Stimulated activated CD8-positive, alpha-beta memory T cell treated with anti-CD3 and anti-CD28 coated beads, Interleukin-2, amount 100 ng/mL, for 1 hour (primary cell): ENCODE measurements at places on chromosomes 1 and 21.

- DNase-seq = no peak
These were observed 6.2 kb upstream of the ERO1B start for GRCh38 chr1:236287757-236288619.

- no peak for DNase-seq
These were observed 46.0 kb downstream of the GRHL3 start for GRCh38 chr1:24364975-24365678.

- DNase-seq = no peak
These were observed 175.7 kb downstream of the VPS13D start for GRCh38 chr1:12405325-12406210.

GRCh38 chr21:14889080-14889810 lies 175.6 kb downstream of the NRIP1 start:
- DNase-seq = no peak

DNA sequence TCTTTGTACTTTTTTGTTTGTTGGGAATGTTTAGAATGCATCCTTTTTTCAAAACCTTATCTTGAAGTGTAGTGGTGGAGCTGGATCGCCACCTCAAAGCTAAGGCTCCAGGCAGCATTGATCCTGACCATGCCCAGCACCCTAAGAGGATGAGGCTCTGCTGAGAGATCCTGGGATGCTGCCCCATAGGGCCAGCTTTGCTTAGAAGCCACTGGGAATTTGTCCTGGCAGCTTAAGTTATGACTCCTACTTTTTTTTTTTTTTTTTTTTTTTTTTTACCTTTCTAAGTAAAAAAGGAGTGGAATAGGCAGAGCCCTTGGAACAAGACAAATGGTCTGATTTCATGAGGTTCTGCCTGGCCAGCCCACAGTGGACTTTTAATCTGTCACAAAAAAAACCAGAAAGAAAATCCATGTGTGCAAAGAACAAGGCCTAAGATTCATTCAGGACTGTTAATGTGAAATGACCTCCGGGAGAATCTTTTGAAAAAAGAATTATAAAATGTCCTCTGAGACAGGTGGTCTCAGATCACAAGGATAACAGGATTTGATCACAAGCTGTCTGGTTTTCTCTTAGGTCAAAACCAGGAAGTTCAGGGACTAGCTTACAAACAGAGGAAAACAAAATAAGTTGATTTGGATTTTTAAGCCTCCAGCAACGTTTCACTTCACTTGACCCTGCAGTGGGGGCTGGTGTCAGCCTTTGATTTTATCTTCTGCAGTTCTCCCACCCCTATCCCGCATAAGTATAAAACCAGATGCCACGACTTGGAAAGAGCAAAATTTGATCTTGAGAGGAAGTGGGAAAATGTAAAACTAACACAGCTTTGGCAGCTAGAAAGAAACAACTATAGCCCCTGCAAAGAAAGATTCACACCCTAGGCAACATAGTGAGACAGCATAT lies 25.9 kb upstream of the RAP1A start:
- no peak for DNase-seq

DNA sequence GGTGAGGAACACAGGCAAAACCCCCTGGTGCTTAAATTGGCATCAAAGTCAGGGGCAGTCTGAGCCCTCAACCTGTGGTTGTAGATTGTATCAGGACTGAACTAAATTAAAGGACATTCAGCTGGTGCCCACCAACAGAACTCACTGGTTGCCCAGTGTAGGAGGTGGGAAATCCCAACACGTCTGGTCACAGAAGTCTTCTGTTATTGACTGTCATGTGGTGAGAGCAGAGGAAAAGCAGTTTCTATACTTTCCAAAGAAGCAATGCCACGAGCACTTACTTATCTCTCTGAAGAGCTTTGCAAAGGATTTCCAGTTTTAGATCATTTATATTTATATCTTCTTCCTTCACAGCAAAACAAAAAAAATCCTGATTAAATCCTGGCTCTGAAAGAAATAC lies 15.0 kb upstream of the ACTA1 start:
- DNase-seq = no peak

DNA sequence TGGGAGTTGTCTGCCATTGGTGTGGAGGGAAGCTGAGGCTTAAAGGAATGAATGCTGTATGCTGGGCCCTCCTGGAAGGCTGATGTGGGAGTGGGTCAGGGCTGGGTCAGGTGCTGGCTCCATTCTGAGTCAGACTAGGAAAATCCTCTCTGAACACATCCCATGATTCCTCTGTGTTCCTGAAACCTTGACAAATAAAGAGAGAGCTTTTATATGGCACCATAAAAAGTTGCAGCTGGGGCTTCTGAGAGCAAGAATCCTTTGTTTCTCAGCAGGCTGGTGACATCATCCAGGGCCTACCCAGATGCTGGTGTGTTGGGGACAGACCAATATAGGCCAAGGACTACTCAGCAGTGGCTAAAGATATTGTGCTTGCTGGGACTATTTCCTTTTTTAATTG lies 27.8 kb upstream of the NFASC start:
- DNase-seq = no peak

GRCh38 chr1:93275634-93276295 lies 69.9 kb upstream of the DR1 start:
- DNase-seq = no peak

GRCh38 chr1:93317207-93317606 lies 28.5 kb upstream of the DR1 start:
- DNase-seq = no peak

- DNase-seq = no peak
These were observed 8.6 kb upstream of the C1orf105 start for GRCh38 chr1:172411791-172412338.

DNA sequence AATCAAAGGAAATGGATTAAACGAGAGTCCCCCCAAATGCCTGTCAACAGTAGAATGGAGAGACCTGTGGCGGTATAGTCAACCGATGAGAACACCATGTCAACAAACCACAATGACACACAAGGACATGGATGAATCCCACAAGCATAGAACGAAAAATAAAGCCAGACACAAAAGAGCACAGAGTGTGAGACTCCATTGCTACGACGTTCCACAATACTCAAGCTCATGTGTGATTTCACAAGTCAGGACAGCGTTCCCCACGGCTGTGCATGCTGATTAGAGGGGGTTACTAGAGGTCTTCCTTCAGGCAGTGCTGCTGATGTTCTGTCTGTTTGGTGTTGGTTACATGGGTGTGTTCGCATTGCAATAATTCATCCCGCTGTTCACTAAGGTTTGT lies 5.8 kb upstream of the PLA2G2D start:
- DNase-seq = no peak

DNA sequence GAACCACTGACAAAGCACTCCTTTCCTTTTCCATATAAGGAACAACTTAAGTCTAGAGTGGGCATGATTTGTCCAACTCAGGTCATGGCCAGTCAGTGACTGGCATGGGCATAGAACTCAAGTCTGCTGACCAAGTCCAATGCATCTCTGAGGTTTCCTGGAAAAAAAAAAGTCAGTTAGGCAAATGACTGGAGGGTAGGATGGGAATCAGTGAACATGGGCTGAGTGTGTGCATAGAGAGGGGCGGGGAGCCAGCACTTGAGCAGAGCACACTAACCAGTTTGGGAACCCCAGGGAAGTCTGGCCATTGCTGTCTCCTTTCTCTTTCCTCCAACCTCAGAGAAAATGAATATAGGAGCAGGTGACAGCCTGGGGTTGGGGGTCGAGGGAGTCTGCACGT lies 53.6 kb upstream of the FMOD start:
- no peak for DNase-seq
